ENCODE measurements at places on chromosomes 5 and 9.

GRCh38 chr5:95690333-95690732 is 7.5 kb upstream of the SPATA9 start:
- no peak for DNase-seq

GRCh38 chr9:98429613-98430012 is 174.2 kb upstream of the TBC1D2 start:
- peak; percentile 76 for DNase-seq

- peak; percentile 47 for DNase-seq
Observed at GRCh38 chr9:130912932-130913598, 16.5 kb upstream of the QRFP start.

DNA sequence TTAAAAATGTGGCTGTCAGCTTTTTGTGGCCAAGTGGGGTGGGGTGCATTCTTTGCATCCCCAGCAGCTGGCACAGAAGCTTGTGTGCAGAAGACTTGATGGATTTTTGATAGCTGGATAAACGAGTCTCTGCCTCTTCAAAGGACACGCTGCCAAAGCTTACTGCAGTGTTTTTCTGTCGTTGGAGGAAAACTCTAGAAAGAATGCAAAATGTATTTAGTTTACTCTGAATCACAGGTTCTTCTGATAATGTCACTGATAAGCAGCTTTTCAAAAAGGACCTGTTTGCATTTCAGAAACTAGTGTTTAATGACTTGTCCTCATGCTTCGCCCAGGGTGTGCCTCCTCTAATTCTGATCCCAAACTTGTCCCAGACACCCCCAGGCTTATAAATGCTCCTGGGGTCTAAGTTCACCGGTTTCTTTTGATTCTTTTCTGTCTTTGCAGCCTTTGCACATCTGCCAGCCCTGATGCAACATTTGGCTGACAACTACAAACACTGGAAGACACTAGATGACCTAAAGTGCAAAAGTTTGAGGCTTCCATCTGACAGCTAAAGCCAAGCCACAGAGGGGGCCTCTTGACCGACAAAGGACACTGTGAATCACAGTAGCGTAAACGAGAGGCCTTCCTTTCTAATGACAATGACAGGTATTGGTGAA is 66.0 kb downstream of the WDR41 start:
- no peak for DNase-seq

DNA sequence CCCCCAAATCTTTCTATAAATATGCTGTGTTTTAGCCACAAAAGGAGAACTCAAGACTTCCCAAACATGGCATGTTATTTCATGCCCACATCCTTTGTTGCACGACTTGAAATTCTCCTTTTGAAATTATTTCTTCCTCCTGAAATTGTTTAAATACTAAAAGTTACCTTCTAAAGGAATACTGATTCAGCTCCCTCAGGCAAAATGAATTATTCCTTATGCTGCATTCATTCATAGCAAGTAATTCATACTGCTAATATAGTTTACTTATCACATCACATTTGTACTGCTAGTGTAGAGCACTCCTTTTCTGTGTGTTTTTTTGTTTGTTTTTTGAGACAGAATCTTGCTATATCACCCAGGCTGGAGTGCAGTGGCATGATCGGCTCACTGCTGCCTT is 45.7 kb downstream of the BHMT start:
- DNase-seq = no peak

DNA sequence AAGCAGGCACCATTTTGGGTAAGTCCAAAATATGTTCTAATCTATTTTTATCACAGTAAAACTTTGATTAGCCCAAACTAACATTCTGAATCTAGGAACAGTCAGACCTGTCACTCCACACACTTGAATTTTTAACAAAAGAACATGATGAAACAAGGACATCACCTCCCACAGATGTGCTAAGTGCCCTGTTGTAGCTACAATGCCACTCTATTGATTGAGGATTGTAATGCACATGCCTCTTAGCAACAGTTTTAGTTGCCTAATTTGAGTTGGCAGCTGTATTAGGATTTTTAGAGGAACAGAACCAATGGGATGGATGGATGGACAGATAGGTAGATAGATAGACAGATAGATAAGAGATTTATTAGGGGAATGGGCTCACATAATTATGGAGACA is 20.3 kb upstream of the RNF20 start:
- no peak for DNase-seq

DNA sequence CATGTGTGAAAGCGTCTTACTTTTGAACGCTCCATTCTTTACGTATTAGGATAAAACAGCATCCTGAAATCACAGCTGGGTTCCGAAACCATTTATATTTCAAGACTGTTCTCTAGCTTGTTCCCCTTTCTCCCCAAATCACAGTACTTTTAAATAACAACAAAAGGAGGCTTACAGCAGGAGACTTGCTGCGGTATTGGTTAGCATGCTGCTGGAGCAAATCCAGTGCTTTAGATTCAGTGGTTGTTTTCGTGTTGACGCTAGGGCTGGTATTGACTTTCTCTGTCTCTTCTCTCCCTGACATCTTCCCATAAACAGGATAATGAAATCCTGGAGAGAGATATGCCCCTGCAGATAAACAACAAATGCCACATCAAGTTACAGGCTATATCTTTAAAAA is 103.1 kb downstream of the ZNF608 start:
- DNase-seq = no peak

GRCh38 chr5:125961150-125961549 is 462.1 kb upstream of the GRAMD2B start:
- DNase-seq = no peak

DNA sequence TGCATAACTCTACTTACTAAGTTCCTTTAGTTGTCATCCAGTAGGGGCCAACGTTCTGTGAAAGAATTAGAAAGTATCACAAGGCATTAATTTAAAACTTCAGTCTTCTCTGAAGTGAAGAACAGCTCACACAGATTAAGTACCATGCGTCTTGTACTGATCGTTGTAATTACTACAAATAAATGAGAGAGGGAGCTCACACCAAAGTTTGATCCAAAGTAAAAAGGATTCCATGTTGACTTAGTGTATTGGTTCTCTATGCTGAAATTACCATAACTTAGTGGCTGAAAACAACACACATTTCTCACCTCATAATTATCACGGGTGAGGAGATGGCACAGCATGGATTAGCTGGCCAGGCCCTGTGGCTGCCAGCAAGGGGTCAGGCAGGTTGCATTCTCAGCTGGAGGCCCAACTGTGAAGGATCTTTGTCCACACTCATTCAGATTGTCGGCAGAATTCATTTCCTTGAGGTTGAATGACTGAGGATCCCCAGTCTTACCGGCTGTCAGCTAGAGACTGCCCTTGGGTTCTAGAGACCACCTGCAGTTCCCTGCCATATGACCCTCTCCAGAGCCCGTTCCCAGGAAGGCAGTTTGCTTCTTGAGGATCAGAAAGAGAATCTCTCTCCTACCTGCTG is 169.1 kb downstream of the YTHDC2 start:
- peak; percentile 6 for DNase-seq

- DNase-seq = no peak
Observed at GRCh38 chr9:6680797-6681146, 35.2 kb upstream of the GLDC start.

GRCh38 chr5:111681414-111682120 is 75.4 kb downstream of the NREP start:
- DNase-seq = no peak

- no peak for DNase-seq
Observed at GRCh38 chr9:78150312-78150982, 85.4 kb upstream of the CEP78 start.

GRCh38 chr9:16417161-16417560 is 453.3 kb downstream of the BNC2 start:
- DNase-seq = peak; percentile 87

- no peak for DNase-seq
Observed at GRCh38 chr5:29079771-29080170, 2041.4 kb upstream of the CDH9 start.

- no peak for DNase-seq
Observed at GRCh38 chr9:22158271-22158670, 149.2 kb upstream of the CDKN2B start.

DNA sequence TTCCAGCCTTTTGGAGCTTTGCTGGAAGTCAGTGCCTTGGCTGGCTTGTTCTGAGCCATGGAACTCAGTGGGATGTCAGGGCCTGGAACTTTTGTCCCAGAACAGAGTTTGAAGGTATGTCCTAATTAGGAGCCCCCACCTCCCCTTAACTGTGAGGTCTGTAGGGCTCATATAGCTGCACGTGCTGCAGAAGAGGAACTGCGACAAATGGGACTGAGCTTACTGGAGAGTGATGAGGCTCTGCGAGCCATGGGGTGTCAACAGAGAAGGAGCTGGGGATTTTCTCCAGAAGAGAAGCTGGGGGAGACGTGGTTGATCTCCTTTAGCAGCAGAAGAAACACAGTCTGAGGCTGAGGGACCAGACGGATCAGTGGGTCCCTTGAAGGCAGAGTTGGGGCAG is 10.9 kb downstream of the TMEM8B start:
- DNase-seq = no peak

DNA sequence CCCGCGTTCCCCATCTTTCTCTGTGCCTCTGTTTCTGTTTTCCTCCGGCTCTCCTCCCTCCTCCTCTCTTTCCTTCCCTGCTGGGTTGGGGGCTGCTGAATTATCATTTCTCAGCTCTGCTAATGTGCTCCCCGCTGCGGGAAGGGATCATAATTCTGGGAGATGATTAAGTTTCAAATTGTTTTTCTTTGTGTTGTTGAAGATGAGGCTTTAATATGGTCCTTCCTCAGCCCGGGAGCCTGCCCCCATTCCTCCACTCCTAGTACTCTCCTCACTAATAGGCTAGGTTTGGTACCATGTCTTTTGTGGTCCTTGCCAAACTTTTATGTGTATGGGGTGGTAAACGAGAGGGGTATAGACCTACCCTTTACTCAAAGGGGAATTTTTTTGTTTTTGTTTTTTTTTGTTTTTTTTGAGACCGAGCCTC is 5.7 kb upstream of the PCDH1 start:
- no peak for DNase-seq

GRCh38 chr9:127884427-127884911 is 7.0 kb upstream of the AK1 start:
- DNase-seq = no peak

- peak; percentile 95 for DNase-seq
Observed at GRCh38 chr5:149007174-149007573, 55.7 kb downstream of the SH3TC2 start.

GRCh38 chr5:61330341-61330844 is 1.7 kb upstream of the ZSWIM6 start:
- DNase-seq = peak; percentile 51

GRCh38 chr5:95600557-95600956 is 19.3 kb upstream of the GPR150 start:
- peak; percentile 70 for DNase-seq

DNA sequence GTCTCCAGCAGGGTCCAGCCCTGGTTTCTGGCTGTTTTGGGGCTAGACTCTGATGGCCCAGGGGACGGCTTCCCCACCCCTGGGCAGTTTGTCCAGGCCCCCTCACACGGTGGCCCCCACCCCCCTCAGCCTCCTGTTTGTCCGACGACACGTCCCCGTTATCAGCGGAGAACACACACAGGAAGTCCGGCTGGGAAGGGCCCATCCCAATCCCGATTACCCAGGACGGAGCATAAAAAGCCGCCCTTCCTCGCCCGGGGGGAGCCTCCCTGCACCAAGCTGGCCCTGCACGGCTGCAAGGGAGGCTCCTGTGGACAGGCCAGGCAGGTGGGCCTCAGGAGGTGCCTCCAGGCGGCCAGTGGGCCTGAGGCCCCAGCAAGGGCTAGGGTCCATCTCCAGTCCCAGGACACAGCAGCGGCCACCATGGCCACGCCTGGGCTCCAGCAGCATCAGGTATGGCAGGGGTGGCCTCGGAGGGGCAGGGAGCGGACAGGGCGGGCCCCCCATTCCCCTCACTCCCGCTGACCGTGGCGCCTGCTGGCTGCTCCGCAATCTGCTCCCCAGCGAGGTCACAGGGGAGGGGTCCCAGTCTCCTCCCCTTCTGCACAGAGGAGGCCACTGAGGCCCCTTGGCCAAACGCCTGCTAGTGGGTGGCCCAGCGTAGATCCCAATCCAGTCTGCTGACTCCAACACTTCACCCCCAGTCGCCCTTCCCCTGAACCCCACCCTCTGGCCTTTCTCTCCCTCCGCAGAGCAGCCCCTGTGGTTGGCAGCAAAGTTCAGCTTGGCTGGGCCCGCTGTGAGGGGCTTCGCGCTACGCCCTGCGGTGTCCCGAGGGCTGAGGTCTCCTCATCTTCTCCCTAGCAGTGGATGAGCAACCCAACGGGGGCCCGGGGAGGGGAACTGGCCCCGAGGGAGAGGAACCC is at the start of gene EGFL7:
EGFL7 (plus strand) TSS at position 261 of the 926 bp plus-strand sequence. CDS start 5,367 bp downstream, outside the sequence.
- DNase-seq = no peak

GRCh38 chr5:43008363-43009153 is 31.6 kb downstream of the ANXA2R start:
- peak; percentile 96 for DNase-seq

DNA sequence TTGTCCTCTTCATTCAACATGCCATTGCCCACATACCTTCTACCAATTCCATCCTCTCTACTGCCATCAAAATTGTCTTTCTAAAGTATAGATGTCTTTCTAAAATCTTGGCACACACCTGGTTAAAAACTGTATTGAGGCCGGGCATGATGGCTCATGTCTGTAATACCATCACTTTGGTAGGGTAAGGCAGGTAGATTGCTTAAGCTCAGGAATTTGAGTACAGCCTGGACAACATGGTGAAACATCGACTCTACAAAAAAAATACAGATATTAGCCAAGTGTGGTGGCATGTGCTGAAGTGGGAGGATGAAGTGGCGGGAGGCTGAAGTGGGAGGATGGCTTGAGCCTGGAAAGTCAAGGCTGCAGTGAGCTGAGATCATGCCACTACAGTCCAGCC is 412.1 kb downstream of the TMEM38B start:
- no peak for DNase-seq

DNA sequence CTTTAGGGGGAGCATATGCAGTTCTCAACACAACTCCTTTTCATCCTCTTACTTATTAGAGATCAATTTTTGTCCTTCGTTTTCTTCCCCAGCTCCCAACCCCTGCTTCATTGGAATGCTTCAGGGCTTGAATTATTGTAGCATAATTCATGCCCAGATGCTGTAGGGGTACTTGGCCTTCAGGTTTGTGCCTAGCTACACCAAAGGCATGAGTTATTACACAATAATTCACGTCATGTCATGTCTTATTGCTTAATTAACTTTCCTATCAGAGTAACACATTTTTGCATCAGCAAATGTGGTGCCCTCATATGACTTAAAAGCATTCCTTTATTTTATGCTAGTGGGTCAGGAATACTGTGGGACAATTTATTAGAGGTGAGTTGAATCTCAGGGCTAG is 507.2 kb downstream of the NFIB start:
- no peak for DNase-seq

DNA sequence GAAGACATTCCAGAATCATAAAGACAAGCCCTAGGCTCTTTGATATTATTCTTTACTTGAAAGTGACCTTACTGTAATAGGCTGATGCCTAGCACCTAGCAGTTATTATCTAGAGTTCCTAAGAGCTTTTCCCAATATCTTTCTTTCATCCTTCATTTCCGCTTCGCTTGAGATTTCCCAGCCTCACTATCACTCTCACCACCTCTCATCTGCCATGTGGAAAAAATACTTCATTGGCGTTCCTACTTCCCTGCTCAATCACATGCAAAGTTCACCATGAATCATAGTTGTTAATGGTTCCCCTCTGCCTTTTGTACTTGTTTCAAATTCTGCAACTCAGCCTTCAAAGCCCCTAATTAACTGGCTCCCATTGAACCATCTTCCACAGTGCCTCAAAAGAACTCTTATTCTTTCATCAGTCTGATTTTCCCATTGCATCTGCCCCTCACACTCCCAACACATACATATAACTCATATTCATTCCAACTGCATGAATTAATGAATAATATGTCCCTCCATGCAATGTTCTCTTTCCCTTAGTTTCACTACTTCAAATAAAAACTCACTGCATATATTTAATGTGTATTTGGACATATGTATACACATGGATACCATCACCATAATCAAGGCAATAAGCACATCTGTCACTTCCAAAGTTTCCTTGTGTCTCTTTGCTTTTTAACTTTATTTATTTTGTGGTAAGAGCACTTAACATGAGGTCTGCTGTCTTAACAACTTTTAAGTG is 221.6 kb downstream of the PARP8 start:
- DNase-seq = no peak
